ENCODE measurements at places on chromosomes 2 and 18.

- no peak for DNase-seq
These were observed 708 bp upstream of the MALT1 start for GRCh38 chr18:58670404-58671110.

- DNase-seq: no peak
These were observed 554.4 kb upstream of the MEX3C start for GRCh38 chr18:51751901-51752300.

- DNase-seq: no peak
These were observed 15.3 kb downstream of the TM4SF20 start for GRCh38 chr2:227363756-227364155.

GRCh38 chr2:101108357-101108756, 42.8 kb downstream of the TBC1D8 start:
- no peak for DNase-seq

DNA sequence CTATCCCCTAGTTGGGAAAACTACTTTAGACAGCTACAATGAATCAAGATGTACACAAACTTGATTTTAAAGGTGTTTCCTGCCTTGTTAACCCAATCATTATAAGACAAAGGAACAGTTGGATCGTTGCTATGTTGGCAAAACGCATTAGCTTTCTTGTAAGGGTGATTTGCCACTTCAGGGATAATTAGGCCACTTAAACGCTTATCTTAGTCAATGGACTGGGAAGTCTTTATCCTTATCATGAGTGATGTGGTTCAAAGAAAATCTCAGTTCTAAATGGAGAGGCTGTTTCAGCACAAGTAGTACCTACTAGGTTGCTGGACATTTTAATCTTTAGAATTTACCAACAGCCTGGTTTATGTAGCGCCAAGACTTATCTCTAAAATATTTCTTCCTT, 406.1 kb upstream of the MEX3C start:
- no peak for DNase-seq

- DNase-seq: no peak
These were observed 377.0 kb downstream of the DCC start for GRCh38 chr18:52716973-52717372.

DNA sequence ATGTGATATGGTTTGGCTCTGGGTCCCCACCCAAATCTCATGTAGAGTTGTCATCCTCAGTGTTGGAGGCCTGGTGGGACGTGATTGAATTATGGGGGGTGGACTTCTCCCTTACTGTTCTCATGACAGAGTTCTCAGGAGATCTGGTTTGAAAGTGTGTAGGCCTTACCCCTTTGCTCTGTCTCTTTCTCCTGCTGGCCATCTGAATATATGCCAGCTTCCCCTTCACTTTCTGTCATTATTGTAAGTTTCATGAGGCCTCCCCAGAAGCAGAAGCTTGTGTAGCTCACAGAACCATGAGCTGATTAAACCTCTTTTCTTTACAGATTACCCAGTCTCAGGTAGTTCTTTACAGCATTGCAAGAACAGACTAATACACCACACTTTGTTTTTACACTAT, 222.3 kb downstream of the DOK6 start:
- no peak for DNase-seq

DNA sequence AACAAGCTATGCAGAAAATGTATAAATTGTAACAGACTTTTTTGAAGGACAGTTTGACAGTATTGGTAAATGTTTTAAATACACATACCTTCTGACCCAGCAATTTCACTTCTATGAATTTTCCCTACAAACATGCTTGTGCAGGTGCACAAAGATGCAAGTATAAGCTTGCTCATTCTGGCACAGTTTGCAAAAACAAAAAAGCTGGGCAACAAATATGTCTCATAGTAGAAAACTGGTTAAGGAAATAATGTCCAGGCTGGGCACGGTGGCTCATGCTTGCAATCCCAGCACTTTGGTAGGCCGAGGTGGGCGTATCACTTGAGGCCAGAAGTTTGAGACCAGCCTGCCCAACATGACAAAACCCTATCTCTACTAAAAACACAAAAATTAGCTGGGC, 96.9 kb upstream of the NEDD4L start:
- no peak for DNase-seq

GRCh38 chr18:54647176-54647575, 56.1 kb downstream of the DYNAP start:
- DNase-seq: no peak

GRCh38 chr2:97716695-97717612, 3.6 kb downstream of the ZAP70 start:
- DNase-seq: no peak

GRCh38 chr2:46722142-46722541, 193.5 kb downstream of the MCFD2 start:
- DNase-seq: no peak

DNA sequence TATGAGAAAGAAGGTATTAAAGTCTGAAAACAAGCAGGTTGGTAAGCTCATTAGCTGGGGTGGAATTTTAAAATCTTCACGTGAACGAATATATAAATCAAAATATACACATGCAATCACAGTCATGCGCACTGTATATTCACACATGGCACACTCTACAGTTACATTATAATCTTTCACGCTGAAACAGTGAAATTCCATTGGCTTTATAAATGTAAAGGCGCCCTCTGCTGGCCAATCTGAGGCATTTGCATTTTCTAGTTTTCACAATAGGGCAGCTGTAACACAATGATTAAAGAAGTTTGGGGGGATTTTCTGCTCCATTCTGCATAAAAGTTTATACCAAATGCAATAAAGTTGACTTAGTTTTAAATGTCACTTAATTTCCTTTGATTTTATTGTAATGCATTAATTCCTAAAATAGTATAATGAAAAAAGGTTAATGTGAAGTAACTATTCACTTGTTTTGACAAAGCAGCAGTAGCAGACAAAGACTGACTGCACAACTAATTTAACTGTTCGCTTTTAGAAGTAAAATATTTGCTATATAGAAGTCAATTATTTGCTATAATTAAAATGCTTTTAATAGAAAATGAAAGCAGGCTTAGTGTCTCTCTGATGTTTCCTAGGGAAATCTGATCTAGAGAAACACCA, 17.2 kb downstream of the IFIH1 start:
- DNase-seq: peak; percentile 62

GRCh38 chr18:79582978-79583377, 96.6 kb upstream of the CTDP1 start:
- DNase-seq: no peak

DNA sequence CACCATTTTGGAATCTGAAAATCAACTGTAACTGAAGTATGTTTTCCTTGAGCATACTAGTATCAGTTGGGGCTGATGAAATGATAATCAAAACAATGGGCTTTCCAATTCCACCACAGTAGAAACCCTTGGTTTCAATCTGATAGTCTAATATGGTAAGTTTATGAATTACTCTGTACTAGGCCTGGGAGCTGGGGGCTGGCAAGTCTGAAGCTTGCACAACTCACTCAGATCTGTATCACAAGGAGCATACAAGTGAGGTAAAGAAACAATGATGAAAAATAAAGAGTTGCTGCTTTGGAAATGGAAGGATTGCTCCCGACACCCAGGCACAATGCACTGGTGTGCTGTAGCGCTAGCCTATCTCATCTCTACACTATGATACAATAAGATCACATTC, 19.4 kb downstream of the ZEB2 start:
- no peak for DNase-seq

DNA sequence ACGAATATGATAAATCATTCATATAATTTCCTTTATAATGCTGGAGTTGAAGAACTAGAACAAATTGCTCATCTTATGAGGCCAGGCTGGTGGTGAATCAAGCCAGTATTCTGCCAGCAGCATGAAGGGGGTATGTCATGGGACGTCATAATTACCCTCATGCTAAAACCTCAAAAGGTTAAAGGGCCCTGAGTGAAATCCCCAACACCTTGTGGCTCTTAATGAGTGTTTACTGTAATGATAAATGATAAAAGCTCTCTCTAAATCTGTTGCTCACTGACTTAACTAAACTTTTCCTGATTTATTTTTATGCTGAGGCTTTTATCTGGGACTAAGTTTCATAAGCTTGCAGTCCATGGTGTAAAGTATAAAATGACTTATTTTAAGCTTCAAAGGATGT, 18.3 kb upstream of the NEDD4L start:
- no peak for DNase-seq

DNA sequence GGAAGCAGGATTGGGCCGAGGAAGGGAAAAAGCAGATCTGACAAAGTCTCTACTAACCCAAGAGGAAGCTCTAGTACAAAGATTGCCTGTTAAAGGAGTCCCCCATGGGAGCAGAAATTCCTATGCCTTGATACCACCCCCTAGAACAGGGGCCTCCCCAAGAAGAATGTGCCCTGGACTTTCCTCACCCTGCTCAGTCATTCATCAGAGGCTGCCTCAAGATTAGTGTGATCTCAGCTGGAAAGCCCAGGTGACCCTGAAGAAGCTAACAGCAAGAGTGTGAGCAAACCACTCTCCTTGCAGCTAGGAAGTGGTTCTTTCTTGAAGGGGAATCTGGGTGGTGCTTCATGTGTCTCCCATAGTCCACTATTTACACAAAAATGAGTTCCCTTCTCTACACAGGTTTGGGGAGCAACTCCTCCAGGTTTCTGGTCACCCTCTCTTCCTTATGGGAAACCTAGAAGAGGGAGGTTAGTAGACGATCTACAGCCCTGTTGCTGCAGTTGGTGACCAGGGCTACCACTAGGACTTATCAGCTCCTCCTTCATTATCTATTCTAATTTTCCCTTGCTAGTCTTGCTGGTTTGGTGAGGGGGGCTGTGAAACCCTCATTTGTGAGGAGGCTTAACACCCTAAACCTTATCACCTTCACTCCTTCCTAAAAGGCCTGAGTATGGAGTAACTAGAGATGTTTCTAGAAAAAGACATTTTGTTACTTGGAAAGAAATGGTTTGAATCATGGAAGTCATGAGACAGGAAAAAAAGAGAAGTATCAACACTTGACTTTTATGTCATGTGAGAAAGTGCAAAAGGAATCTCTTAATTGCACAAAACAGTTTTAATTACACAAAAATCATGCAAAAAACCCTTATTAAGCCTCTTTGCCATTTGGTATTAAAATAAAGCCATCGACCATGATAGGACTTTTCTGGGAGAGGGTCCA, 2.9 kb upstream of the WDR7 start:
- DNase-seq: no peak

GRCh38 chr2:186979439-186980116, 130.6 kb upstream of the ZSWIM2 start:
- no peak for DNase-seq

GRCh38 chr2:39541011-39541930, 104.2 kb upstream of the MAP4K3 start:
- DNase-seq: no peak

DNA sequence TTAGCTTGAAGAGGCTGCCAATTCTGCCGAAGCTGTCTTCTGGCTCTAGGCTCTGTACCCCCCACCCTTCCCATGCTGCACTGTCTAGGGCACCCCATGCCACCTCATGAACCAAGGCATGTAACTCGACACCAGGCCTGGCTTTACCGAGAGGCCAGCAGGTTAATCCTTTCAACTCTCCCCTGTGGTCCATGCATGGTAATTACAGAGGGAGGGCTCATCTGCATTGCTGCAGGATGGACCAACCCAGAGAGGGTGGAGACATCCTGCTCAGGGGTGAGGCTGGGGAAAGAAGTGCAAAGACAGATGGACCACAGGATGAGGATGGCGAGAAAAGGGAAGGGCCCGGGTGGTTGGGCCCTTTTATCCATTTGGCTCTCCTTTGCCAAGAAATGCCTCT, 65.8 kb downstream of the KCTD1 start:
- DNase-seq: no peak

DNA sequence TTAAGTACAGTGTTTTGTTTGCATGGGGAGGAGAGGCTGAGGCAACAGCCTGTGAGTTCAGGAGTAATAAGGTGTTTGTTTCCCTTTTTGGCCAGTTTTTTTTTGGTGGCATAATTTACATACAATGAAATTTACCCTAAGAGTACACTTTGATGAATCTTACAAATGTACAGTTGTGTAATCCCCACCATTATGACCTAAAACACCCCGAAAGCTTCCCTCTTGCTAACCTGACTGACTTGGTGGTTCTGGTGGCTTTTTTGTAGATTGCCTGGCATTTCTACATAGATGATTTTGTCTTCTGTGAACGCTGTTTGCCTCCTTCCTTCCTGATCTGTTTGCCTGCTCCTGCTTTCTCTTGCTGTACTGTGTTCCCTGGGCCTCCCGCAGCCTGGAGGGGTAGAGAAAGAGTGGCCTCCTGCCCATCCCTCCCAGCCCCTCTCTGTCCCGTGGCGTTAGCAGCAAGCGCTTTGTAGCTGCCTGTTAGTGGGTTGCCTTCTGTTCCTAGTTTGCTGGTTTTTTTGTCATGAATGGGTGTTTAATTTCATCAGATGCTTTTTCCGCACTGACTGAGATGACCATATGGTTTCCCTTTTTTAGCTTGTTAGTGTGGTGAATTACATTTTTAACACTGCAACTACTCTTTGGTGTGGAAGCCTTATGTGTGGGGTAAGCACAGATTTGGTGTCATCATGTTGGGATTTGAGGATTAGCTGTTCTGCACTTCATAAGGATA, 32.1 kb downstream of the ASAP2 start:
- no peak for DNase-seq

GRCh38 chr2:201980389-201980821, 53.2 kb upstream of the FZD7 start:
- DNase-seq: no peak

DNA sequence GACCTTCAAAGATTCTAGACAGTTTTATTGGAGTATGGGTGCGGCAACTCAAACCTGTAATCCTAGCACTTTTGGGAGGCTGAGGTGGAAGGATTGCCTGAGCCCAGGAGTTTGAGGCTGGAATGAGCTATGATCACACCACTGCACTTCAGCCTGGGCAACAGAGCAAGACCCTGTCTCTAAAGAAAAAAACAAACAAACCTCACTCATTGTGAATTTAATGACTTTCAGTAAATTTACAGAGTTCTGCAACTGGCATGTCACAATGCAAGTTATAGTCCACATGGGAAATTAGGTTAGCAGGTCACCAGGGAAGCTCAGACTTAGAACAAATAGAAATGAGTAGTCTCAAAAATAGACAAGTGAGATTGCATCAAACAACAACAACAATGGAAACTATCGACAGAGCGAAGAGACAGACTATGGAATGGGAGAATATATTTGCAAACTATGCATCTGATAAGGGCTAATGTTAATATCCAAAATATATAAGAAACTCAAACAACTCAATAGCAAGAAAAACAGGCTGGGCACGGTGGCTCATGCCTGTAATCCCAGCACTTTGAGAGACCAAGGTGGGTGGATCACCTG, 6.7 kb upstream of the NRBP1 start:
- no peak for DNase-seq

- DNase-seq: peak; percentile 86
These were observed at the start of gene MREG for GRCh38 chr2:216013080-216013909. MREG (minus strand) TSS chr2:216013551; CDS start chr2:216013327, 224 bp downstream.

GRCh38 chr2:112155331-112156151, 17.4 kb downstream of the FBLN7 start:
- DNase-seq: peak; percentile 55

DNA sequence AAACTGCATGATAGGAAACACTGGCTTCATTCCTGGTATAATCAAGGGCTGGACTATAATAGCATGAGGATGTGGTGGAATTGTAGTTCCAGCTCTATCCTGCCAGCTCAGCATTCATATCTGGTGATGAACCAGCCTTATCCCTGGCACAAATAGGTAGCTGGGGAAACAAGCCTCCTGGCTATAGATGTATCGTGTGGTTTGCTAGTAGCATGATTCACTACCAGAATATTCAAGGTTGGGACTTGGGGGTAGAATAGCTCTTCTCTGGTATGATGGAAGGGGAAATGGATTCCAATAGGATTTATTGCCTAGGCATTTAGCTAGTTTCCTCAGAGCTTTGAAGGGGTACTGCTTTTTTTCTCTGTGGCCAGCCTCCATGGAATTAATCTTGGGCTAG, 532.8 kb downstream of the FBXO15 start:
- DNase-seq: no peak

- DNase-seq: no peak
These were observed 13.0 kb downstream of the EN1 start for GRCh38 chr2:118834440-118834810.
